ENCODE measurements at places on chromosomes 6 and 20.
A peak's percentile ranks its signal among the peaks of the same experiment; 100 is the strongest.

DNA sequence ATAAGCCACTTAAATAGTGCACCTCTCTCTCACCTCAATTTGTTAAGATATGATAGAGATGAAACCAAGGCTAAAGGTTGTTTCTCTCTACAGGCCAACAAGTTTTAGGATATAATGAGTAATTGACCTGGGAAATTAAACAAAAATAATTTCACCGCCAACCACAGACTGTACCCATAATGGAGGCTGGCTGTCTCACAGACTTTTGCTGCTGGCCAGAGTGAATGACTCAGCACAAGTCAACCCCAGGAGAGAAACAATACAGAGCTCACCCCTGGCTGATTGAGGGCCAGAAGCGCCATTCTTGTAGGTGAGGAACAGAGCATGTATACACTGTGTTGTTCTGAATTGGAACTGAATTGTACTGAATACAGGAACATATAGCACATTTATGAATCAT, 99.9 kb downstream of the CAP2 start:
- no peak for DNase-seq

DNA sequence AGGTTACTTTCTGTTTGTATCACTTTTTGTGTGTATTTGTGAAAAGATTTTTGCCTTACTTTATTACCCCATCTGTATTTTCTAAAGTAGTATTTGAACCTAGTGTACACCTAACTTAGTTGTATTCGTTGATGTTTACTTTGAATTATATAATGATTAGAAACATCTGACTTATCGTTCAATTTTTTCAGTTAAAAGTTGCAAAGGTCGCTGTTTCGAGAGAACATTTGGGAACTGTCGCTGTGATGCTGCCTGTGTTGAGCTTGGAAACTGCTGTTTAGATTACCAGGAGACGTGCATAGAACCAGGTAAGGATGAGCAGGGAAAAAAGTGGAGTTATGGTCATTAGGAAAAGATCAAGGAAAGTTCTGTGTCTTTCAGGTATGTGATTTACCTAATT, 42.0 kb downstream of the ENPP1 start:
- DNase-seq: no peak

- no peak for DNase-seq
These were observed 47.8 kb upstream of the IMPG1 start for GRCh38 chr6:76120302-76120701.

- DNase-seq: peak; percentile 2
These were observed 789.7 kb downstream of the FRK start for GRCh38 chr6:115270953-115271352.

DNA sequence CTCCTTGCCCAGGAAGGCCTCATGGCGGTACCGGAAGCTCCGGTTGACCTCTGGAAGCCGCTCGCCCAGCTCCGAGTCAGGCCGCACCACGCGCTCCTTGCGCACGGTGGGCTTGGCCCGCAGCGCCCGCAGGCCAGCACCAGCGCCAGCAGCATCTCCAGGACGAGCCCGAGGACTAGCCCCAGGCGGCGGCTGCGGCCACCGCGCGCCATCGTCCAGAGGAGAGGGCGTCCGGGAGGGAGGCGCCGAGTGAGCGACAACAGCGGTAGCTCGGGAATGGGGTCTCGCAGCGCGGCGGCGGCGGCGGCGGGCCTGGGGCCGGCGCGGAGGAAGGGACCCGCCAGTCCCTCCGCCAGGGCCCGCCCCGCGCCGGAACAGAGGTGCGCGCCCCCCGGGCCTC, 27.6 kb upstream of the CGA start:
- DNase-seq: no peak

DNA sequence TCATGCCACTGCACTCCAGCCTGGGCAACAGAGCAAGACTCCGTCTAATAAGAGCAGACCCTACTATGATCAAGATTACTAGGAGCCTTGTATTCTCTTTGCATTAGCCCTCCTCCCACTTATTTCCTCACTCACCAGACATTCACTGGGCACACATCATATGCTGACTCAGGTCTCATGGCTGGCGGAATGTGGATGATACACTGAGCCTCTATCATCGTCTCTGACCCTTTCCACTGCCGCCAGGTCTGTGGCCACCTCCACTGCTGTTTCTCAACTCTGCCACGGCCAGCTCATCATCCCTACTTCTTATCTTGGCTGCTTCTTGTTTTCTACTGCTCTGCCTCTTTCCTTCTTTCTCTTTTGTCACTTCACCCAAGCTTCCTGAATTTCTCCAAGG, 161.0 kb downstream of the BACH2 start:
- no peak for DNase-seq

DNA sequence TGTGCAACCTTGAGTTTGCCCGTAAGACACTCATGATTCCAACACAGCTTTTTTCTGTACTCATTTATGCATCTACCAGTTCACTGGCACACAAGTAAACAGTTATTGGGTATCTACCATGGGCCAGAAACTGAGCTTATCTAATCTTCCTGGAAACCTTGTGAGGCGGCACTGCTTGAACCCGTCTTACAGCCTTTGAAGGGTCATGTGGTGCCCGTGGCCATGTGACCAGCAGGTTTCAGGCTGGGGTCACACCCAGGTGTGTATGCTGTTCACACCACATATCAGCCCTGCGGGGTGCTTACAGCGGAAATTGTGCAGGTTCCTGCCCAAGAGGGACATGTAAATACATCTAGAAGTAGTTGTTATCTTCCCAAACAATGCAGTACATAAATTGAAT, 6.1 kb downstream of the THBD start:
- no peak for DNase-seq

Data from DMS53 (cell line).